Activated T-helper 9 cell treated with anti-CD3 and anti-CD28 coated beads, Interleukin-2, amount 50 U/mL, for 16 hours (primary cell): ENCODE measurements at places on chromosomes 3 and 15.

GRCh38 chr3:148840451-148840850 lies 12.8 kb downstream of the CPB1 start:
- DNase-seq = no peak

DNA sequence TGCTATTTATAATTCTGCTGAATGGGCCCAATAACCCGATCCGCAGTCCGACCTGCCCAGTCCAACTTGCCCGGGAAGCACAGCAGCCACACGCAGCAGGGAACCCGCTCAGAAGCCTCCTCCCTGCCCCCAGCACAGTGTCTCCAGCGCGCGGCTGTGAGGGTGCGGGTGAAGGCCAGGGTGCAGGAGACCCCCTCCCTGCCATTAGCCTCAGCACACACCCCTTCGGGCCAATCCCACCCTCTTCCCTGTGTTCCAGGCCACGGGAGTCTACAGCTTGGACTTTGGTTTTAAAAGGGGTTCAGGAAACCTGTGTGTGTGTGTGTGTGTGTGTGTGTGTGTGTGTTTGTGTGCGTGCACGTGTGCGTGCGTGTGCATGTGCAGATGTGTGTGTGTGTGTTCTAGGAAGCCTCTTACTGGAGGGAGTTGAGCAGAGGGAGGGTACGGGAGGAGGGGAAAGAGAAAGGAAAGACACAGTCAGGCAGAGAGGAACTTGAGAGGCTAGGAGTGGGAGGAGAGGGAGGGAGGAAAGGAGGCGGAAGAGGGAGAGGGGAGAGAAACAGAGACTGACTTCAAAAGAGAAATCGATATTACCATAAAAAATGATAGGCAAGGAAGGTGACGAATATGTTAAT lies 34.2 kb downstream of the ATP2B2 start:
- DNase-seq = no peak

DNA sequence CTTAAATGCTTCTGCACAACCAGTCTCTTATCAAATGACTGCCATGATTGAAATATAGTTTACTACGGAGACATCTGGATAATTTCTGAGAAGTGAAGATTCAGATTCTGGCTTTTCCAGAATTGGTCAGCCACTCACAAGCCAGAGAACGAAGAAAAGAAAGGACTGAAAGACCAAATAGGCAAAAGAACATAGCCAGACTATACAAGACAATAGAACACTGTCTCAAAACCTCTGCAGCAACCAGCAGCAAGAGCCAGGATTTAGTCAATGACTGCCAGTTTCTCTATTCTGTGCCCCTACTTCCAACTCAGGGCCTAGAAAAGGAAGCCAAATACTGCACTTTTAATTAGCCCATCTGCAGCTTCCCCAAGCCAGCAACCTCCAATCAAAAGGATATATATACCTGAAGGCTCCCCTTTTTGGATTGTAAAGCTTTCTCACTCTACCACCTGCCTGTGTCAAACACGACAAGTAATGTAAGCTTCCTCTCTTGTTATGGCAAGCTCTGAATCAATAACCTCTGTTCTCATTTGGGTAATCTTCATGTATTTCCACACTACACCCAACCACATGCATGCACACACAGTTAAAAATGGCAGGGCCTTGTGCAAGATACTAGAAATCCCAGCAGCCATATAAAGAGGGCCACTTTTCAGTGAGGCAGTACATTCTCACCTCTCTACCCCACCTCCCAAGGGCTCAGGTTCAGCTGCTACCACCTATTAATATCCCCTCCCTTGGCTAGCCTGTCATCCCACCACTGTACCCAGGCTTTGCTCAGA lies 97.1 kb downstream of the ERC2 start:
- DNase-seq = no peak

- DNase-seq = peak; percentile 24
Observed at GRCh38 chr3:45225465-45226205, 452 bp downstream of the TMEM158 start.

GRCh38 chr3:128205558-128206145 lies 52.4 kb downstream of the EEFSEC start:
- DNase-seq = no peak

GRCh38 chr3:170724599-170725280 lies 138.9 kb upstream of the SLC7A14 start:
- DNase-seq = no peak

GRCh38 chr3:4718179-4718736 lies 225.1 kb downstream of the ITPR1 start:
- DNase-seq = no peak

DNA sequence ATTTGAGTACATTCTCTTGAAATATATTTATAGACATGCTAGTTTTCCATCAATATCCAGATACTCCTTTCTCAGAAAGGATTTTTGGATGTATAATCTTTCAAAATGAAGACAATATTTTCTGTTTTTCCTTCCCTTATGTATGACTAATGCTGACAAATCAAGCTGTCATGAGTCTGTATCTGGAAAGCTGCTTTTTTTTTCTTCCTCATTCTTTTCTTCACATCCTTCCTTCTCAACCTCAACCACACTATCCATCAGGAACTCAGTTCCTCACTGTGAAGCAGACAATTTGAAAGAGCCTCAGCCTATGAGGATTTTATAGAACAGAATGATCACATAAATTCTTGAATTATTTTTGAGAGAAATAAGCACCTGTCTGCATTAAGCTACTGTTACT lies 335.9 kb upstream of the EPHA6 start:
- no peak for DNase-seq

DNA sequence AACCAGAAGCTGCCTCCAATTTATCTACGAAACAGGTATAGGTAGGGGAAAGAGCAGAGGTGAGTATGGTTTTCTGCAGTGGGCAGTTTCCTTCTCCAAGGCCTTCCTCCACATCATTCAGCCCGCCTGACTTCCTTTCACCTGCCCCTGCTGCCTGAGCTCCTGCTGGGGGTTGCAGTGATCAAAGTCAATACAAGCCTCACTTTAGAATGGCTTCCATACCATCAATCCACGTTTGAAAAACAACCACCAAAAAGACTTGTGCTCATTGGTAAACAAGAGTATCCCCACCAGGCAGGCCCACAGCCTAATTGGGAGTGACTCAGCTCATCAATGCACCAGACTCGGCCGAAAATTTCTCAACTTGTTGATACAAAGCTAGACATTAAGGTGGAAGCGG lies 159.9 kb downstream of the MAGI1 start:
- no peak for DNase-seq

DNA sequence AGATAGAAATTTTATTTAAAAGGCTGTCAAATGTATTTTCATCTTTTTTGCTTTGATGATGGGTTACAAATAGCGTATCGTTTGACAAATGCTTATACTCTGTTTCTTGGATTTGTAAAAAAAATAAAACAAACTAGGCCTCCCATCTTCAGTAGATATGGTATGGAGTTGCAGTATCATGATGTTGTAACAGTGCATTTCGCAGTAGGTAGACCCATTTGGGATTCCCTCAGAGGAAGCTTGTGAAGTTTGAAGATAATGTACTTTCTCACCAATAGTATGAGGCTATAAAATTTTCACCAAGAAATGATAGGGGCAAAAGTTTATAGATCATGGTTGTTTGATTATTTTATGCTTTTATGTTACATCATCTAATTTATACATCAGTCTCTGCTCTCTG lies 10.8 kb downstream of the MBNL1 start:
- no peak for DNase-seq

DNA sequence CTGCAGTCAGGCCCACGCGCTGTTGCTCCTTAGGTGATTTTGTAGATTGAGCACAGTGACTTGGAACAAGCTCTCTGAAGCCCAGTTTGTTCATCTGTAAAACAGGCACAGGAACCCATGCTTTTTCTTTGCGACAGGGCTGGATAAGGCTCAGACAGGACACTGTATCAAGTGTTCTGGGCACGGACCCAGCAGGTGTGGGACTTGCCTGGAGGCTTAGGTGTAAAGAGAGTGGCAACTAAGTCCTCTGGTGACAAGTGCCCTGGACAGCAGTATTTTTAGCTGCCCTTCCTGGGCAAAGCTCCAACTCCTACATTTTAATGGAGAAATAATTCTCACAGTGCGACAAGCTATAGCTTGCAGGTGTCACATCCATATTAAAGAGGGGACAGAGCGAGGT lies 32.2 kb downstream of the CD276 start:
- no peak for DNase-seq

- no peak for DNase-seq
Observed at GRCh38 chr3:54861248-54862067, 66.4 kb downstream of the LRTM1 start.

GRCh38 chr3:8712045-8712907 lies 21.3 kb upstream of the CAV3 start:
- no peak for DNase-seq

DNA sequence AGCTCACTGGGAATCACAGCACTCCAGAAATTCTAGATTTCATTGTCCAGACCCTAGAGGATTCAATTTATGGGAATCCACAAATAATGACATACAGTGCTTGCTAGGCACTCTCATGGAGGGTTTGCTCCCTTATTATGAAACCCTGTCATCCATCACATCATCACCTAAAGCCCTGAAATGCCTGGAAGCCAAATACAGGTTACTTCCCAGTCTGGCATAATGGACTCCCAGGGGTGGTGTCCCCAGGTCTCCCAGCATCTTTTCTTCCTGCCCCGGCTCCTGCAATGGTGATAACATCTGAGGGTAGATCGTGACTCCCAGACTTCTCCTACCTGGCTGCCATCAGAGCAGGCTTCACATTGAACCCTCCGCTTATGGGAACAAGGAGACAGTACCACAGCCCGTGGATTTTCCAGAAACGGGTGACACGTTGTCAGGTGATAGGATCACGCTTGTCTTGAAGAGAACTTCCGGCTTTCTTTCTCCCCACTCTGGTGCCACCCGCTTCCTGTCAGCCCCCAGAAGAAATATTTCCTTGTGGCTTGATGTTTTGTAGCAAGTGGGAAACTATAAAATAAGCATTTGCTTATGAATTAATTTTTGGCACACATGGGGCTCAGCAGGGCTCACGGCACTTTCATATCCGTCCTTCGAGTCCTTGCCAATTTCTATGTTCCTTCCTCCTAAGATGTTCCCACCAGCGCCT lies 238.7 kb upstream of the BHLHE40 start:
- DNase-seq = no peak

- DNase-seq = no peak
Observed at GRCh38 chr3:101868534-101869464, 19.5 kb downstream of the NFKBIZ start.

GRCh38 chr3:52280050-52280461 lies 1.6 kb upstream of the WDR82 start:
- no peak for DNase-seq

DNA sequence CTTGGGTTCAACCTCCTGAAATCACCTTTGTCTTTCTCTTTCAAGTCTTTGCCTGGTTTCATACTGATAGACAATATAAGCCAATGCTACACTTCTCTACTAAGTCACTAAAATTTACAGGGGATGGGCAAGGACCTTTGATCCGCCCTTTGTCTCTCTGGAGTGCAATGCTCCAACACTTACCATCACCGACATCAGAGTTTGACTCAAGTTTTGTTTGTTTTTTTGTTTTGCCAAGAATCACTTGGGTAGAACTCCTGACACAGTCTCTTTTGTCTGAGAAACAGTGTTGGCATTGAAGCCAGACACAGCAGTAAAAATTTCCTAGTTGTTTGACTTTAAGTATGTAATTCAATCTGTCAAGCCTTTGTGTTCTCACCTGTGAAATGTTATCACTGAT lies 29.3 kb downstream of the NFKBIZ start:
- DNase-seq = no peak

GRCh38 chr15:52528564-52529340 lies at the start of gene MYO5A:
Gene MYO5A (minus strand): TSS chr15:52528880. CDS start chr15:52528806, 74 bp downstream.
- peak; percentile 70 for DNase-seq

DNA sequence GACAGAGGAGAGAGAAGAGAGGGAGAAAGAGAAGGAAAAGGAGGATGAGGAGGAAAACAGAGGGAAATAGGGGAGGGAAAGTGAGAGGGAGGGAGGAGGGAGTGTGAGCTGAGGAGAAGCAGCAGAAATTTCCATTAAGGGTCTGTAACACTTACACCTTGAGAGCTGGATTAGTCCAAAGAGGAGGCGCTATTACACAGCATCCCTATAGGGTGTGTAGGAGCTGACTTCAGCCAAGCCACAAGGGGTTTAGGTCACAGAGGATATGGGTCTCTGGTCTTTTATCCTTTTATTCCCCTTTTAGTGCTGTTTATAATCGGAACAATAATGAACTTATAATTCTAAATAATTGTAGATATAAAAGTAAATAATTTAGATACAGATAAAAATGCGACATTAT lies 230.4 kb downstream of the GABRG3 start:
- no peak for DNase-seq

DNA sequence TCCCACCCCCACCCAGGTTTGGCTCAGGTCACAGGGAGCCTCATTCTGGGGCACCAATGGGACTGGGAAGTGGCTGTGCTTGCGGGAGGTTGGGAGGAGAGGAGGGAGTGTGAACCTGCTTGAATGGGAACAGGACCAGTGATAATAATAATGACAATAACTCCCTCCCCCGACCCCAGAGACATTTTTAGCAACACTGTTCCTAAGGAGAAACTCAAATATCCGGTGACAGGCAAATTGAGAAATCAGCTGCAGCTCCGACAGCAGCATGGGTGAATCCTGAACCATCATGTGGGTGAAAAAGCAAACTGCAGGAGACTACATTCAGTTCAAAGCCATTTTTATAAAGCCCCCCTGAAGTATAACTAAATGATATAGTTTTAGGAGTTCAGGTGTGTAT lies 11.6 kb upstream of the RPL29 start:
- DNase-seq = no peak

- DNase-seq = no peak
Observed at GRCh38 chr3:15514663-15515340, 6.7 kb downstream of the COLQ start.

GRCh38 chr15:89971592-89971997 lies 29.5 kb upstream of the ZNF710 start:
- DNase-seq = peak; percentile 23

DNA sequence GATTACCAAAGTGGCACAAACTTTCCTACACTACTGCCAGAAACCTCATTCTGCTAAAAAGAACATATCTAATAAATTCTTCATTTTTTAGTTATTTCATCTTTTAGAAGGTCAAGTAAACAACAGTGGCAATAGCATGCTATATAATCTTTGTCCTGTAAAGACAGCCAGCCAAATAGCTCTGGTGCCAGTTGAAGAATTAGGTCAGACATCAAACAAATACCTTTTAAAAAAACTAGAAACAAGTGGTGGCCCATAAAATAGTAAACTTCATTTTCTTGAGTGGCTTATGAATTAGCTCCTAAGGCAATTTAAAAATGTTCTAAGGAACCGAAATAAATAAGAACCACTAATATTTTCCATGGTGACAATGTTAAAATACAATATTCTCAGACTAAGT lies 19.5 kb downstream of the CCDC14 start:
- DNase-seq = no peak

- DNase-seq = no peak
Observed at GRCh38 chr15:39406485-39406884, 174.4 kb upstream of the THBS1 start.

GRCh38 chr15:95869920-95870319 lies 460.6 kb upstream of the NR2F2 start:
- DNase-seq = no peak

- DNase-seq = no peak
Observed at GRCh38 chr15:40339621-40339945, 1.2 kb downstream of the CCDC9B start.

DNA sequence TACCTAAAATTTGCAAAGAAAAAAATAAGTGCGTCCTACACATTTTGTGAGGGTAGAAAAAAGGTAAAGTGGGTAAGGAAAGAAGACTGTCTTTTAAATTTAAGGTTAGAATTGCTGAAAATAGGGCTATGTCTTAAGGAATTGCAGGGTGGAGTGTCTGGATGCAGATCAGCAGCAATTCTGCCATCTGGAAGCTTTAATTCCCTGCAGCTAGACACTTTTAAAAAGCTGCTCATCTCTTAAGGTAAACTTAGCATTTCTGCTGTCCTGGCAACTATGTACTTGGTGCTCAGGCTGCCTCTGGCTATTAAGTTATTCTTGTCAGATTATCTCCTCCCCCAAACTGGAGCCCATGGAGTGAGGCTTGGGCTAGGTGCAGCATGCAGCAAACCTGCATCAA lies 420.2 kb downstream of the SI start:
- no peak for DNase-seq
